Stimulated activated naive CD8-positive, alpha-beta T cell treated with anti-CD3 and anti-CD28 coated beads, Interleukin-15, amount 100 ng/mL, for 72 hours (primary cell): ENCODE measurements at places on chromosomes 7 and 10.

- DNase-seq: no peak
Measured at GRCh38 chr7:105713488-105714465, 132.5 kb upstream of the EFCAB10 start.

DNA sequence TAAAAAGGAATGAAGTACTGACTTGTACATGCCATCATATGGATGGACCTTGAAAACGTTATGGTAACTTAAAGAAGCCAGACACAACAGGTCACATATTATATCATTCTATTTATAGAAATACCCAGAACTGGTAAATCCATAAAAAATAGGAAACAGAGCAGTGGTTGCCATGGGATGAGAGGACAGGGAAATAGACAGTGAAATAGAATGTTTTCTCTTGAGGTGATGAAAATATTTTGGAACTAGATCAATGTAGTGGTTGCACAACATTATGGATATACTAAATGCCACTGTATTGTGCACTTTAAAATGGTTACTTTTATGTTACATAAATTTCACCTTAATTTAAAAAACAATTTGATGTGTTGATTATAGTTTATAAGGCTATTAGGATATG, 318.5 kb downstream of the THSD7A start:
- DNase-seq: no peak

DNA sequence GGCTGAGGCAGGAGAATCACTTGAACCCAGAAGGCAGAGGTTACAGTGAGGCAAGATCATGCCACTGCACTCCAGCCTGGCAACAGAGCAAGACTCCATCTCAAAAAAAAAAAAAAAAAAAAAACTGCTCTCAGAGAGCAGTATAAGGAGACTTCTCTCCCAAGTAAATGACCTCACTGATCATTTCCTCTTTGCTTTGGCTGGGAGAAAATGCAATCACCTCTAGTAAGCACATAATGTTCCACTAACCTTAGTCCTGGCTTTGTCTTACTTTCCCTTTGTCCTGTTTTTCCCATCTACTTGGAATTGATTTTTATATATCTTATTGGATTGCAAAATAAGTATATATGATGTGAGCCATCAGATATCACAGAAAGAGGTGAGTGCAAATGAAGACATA, 2.5 kb downstream of the SLC25A13 start:
- no peak for DNase-seq

DNA sequence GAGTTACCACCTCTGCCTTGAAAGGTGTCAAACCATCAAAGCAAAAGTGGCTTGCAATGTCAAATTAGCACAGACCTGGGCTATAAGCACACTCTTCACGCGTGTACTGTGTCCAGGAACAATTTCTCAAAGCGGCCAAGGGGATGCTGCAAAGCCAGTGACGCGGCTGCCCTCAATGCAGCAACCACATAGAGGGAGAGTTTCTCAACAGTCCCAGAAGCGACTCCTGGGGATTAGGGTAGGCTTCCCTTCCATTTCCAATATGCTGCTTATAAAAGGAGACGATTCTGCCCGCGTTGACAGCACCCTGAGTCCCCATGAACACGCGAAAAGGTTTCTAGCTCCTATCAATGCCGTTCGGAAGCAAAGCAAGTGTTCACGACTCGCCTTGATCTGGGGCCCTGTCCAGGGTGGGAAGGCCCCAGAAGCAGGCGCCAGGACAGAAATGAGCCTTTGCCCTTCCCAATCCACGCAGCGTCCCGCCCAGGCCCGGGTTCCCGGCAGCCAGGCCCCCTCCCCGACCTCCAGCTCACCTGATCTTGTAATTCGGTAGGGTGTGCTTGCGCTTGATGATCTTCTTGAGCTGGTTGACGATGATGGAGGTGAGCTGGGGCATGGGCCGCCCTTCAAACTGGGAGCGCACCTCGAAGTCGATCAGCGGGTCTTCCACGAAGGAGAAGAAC, 1.3 kb downstream of the PDZD8 start:
- peak; percentile 19 for DNase-seq

- no peak for DNase-seq
Measured at GRCh38 chr10:33506838-33507661, 172.6 kb upstream of the NRP1 start.

- DNase-seq: no peak
Measured at GRCh38 chr7:52423251-52423650, 612.2 kb upstream of the POM121L12 start.

DNA sequence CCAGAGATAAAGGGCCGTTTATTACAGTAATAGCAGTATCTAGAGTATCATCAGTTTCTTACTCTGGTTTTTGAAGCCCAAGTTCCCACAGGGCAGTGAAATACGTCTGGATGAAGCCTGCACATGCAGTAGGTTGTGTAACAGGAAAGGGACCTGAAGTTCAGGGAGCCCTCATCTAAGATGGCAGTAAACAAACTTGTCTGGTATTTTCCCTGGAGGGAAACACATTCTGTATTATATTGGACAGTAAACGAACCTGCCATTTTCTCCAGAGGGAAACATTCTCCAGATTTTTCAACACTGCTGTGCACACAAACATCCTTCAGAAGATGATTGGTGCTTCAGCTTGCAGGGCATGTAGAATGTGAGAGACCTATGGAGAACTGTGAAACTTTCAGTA, 189.9 kb downstream of the TFEC start:
- DNase-seq: no peak

DNA sequence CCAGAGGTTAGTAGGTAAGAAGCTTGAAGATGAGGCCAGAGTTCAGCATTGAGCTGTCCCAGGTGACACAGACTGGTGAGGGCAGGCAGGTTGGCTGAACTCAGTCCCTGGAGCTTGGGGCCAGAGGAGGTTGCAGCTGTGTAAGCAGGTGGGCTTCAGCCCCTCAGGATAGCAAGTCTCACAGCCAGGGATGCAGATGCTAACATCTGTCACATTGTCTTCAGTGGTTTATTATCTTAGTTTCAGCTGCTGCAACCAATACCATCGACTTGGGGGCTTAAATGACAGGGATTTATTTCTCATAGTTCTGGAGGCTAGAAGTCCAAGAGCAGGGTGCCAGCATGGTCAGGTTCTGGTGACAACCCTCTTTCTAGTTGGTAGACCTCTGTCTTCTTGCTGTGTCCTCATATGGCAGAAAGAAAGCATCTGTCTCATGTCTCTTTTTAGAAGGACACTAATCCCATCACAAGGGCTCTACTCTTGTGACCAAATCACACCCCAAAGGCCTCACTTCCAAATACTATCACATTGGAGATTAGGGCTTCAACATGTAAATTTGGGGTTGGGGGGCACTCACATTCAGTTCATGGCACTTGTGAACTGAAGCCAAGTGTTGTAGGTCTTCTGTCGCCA, 146.2 kb downstream of the KIAA1217 start:
- no peak for DNase-seq

GRCh38 chr7:126398285-126398684, 854.5 kb downstream of the GRM8 start:
- DNase-seq: no peak

DNA sequence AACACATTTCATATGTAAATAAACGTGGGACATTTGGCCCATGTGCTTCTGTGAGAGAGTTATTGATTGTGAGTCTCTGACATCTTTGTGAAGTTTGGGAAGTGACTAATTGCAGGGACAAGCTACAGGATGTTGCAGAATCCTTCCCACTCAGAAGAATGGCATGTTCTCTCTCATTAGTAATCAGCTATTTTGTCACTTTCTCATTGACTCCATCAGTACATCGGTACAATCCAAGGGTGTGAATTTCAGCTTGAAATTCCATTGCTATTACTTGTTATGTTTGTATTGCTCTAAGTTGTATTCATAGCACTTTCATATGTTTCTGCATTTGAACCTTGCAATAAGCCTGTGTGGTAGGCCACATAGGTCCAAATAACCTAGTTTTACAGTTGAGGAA, 100.0 kb upstream of the KCNMA1 start:
- no peak for DNase-seq

- DNase-seq: no peak
Measured at GRCh38 chr10:6811153-6811552, 231.1 kb upstream of the PRKCQ start.

- DNase-seq: peak; percentile 28
Measured at GRCh38 chr10:86139066-86139657, 227.4 kb downstream of the GRID1 start.

DNA sequence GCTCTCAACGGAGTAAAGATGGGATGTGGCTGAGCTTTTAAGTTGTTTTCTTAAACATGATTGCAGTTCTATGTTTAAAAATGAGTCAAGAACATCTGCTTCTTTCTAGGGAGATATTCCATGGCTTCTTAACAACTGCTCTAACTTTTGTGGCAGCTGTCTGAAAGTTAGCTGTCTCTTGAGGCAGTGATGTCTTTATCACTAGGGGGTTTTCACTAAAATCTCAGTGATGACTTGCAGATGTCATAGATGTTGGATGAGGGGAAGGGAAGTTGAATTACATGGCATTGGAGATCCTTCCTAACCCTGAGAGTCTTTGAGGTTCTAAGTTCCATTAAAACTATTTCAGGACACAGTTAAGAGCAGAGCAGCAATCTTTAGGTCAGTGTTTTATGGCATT, 43.5 kb downstream of the PRKG1 start:
- no peak for DNase-seq

GRCh38 chr7:92699560-92699959, 109.4 kb upstream of the FAM133B start:
- no peak for DNase-seq

- peak; percentile 15 for DNase-seq
Measured at GRCh38 chr10:124992462-124993344, 50.8 kb downstream of the ZRANB1 start.

DNA sequence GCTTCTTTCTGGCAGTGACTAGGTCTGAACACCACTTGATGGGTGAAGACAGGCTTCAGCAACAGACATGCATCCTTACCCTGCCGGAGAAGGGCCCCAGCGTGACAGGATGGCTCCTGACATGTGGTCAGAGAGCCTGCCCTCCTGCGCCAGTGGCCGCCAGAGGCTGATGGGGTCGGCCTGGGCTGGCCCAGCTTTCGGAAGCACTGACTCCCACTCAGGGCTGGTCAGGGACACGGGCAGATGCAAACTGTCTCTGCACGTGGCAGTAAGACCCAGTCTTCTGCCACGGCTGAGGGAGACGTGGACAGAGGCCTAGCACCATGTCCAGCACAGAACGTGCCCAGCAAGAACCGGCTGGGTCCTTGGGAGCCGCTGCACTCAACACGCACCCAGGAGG, 10.2 kb downstream of the TUBGCP2 start:
- no peak for DNase-seq

GRCh38 chr7:27194686-27195379, 5.1 kb downstream of the HOXA13 start:
- DNase-seq: no peak

GRCh38 chr10:93352638-93353383, 129.3 kb downstream of the MYOF start:
- peak; percentile 1 for DNase-seq

DNA sequence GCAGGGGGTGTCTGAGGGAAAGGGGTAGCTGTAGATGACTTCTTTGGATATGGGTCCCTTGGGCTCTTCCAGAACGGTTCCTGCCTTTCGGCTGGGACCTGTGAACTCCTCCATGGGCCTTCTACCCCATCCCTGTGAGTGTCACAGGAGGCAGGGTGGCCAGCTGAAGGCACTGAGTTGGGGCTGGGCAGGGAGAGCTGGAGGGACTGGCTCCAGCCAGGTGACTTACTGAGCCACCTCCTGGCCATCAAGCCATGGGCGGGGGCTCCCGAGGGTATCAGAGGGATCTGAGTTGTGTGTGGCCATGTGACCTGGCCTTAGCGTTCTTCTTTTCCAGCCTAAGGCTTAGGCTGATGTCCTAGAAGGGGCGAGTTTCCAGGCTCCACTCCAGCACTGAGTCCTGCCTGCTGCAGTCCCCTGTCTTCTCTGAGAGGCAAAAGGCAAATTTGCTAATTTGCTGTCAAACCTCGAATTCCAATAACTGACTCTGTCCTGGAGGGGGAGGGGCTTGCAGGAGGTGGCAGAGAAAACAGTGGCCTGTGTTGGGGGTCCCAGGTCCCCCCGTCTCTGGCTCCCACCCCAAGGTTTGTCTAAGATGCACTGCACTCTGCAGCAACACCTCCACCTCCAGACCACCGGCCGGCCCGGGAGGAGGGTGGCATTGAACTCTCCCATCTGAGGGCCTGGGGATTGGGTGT, 27.2 kb downstream of the ADCYAP1R1 start:
- DNase-seq: no peak

- peak; percentile 80 for DNase-seq
Measured at GRCh38 chr7:50349963-50350944, 45.7 kb downstream of the IKZF1 start.

DNA sequence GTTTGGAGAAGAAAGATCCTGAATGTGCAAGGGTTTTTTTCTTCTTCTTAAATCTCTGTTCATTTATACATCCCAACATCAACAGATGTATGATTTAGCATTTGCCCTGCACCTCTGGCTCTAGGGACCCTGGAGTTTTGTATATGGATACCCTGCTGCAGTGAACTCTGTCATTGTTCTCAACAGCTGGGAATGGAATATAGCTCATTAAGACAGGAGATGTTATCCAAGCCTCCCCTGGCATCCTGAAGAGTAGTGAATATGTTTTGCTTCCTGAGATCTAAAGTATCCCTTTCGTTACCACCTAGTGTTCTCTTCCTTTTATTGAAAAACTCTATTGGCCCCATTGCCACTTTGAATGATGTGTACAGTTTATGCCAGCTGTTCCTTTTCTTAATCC, 275.9 kb downstream of the EXOC4 start:
- DNase-seq: no peak

- DNase-seq: no peak
Measured at GRCh38 chr7:171364-171904, 20.9 kb upstream of the FAM20C start.

- no peak for DNase-seq
Measured at GRCh38 chr10:71776481-71776925, 3.2 kb upstream of the VSIR start.

DNA sequence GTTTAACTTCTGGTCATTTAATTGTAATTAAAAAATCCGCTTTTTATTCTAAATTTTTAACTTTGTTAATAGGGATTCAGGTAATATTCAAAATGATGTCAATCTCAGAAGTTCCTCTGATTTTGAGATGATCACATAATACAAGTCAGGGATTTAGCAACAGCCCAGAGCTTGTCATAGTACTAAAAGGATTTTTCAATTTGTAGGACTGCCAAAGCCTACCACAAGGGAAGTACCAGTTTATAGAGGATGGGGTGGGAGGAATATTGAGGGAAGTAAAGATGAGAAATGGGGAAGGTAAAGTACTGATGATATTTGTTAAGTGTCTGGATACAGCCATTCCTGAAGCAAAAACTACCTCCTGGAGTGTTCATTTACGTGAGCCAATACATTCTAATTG, 278.2 kb upstream of the TEX47 start:
- no peak for DNase-seq

DNA sequence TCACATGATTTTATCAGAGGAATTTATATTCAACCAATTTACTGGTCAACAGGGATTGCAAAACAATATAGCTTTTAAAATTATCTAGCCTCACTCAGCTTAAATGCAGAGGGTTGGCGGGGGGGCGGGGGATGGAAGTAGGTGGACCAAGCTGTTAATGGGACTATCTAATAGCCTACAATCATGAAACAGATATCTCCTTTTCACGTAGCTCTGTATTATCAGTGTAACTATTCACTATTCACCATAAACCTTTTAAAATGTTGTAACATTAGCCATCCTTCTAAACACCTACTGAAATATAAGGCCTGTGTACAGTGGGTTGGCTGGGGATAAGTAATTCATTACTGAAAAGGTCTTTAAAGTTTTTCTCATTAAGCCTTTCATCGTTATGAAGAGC, 56.2 kb downstream of the MINDY3 start:
- DNase-seq: no peak

GRCh38 chr7:115971506-115971905, 59.1 kb downstream of the TFEC start:
- no peak for DNase-seq
